ENCODE measurements at places on chromosomes 12 and 14.

DNA sequence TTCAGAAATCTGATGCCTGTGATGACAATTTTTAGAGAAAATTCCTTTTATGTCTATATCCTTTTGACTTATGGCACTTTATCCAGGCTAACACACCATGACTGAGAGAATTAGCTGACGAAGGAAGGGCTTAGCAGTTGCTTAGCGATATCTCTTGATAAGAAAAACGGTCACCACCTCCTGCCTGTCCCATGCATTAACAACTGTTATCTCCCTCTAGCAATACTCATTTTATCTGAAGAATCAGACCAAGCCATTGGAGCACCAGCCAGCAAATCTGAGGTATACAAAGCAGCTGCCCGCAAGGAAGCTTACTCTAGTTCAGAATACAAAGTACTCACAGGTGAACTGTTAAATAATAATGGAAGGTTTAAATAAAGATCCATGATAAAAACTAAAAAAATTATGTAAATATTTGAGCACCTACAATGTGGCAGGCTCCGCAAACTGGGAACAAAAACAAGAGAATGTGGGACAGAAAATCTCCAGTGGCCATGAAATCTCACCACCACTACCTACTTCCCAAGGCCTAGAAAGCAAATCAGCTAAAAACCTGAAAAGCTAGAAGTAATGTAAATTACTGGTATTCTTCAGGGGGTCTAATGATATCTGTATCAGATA, 24.3 kb downstream of the PPM1H start:
- no peak for DNase-seq

DNA sequence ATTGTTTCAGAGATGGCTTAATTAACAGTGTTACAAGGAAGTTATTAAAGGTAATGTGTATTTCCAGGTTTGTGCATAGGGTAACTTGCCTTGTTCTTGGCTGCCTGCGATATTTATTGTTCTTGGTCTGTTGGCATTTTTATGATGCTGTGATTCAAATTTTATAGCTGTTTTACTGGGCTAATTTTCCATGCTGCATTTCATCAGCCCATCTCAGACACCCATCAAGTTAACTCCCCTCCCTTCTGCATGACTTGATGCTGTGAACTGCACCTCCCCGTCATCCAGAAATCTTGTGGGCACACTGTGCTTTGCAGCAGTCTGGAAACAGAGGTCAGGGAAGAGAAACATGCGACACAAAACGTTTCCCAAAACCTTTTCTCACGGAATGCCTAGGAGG, 1049.2 kb downstream of the AACS start:
- DNase-seq: no peak

GRCh38 chr12:7108796-7109571, at the start of gene C1RL:
C1RL (minus strand) TSS chr12:7109214; CDS start chr12:7109180, 34 bp downstream.
- peak; percentile 95 for DNase-seq

- DNase-seq: no peak
These were observed 119.1 kb upstream of the ATXN7L3B start for GRCh38 chr12:74418573-74418972.

DNA sequence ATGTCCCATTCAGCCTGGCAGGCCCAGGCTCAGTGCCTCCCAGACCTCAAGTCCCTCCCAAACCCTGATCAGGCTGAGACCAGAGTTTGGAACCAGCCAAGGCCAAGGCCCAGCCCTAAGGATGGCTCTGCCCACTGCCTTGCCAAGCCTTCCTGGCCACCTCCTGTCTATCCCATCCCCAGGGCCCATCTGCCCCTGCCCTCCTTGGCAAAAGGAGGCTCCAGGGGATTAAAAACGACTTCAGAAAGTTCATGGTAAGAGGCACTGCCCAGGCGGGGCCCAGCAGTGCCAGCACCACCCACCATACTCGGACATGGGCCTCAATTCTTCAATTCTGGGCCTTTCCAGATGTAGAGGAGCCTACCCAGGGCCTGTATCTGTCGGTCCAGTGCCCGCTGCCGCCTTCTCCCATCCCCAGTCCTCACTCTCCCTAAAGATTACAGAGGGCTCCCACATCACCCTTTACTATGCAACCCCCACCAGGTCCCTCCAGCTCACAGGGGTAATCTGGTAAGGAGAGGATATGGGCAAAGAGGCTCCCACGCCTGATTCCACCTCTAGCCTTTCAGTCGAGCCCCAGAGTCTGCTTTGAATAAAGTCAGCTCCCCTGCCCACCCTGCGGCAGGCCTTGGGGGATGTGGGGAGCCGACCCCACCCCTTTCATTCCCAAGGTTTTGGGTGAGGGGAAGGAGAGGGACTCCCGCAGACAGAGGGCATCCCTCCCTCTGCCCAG, 932 bp downstream of the ADCY6 start:
- no peak for DNase-seq

GRCh38 chr12:116152268-116152667, 125.2 kb downstream of the MED13L start:
- no peak for DNase-seq

DNA sequence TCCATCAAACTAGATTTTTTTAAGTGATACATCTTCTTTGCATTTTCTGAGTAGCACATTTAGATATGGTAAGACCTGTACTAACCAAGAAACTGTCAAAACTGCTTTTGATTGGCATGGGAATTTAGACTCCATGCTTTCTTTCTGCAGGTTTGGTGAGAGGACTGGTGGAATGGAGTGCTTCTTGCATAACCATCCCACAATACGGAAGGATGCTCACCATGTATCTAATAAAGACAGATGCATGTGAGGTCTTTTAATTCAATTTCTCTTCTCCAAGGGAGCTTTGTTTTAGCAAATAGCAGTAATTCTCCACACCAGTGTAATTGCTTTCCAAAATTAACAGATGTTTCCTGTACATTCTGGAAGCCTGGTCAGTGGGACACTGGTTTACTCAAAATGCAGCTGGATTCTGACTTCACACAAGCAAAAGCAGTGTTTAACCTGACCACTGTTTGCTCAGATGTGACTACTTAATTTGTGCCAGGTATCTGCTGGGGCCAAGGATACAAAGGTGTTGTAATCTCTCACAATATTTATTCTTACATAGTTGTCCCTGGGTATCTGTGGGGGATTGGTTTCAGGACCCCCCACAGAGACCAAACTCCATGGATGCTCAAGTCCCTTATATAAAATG, 26.1 kb downstream of the FGD6 start:
- DNase-seq: no peak

DNA sequence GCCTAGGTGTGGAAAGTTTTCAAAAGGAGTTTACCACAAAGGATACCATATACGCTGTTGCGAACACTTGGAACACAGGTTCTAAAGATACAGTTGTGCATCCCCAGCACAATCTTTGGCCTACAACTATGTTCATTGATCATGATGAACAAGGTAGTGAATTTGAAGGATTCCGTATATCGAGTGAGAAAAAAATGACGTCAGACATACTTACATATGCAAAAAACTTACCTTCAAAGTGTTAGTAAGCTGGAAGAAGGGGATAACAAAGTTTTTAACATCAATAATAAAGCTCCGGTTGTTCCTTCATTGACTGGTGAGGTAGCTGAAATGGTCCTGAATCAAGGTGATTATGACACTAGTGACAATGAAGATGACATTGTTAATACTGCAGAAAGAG, 133.9 kb upstream of the PDE3A start:
- DNase-seq: no peak

DNA sequence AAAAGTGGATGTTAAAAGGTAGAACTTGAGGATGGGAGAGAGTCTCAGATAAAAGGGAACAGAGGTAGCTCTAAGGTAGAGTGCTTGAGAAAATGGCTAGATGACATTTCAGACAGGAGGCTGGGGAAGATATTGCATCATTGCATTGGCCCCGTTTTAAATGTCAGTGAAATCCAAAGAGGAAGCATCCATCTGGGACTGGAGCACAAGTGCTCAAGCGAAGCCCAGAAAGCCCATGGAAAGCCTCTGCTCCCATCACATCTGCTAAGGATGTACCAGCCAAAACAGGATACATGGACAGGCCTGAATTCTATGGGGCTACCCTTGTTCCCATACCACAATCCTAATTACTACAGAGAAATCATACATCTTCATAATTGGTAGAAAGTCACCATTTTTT, 581.5 kb upstream of the TMEM132C start:
- no peak for DNase-seq

DNA sequence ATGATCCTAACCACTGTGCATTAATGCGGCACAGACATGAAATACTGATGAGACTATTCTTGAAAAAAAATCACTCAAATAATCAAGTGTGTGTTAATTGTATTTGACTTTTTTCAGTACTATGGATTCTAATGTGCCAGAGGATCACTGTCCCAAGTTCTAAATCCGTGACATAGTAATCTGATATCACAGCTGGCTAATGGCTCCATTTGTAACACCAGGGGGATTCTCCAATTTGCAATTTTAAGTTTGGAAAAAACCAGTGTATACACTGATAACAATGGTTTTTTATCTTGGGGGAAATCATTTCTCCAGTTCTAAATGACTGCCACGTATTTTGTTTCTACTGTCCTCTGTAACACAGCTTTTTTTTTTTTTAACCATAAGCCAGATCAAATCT, 33.0 kb downstream of the MPHOSPH9 start:
- no peak for DNase-seq

- DNase-seq: no peak
These were observed 10.1 kb downstream of the PDE6H start for GRCh38 chr12:14982991-14983390.

Data from nephron progenitor cell (in vitro differentiated cells).